Putamen (tissue), 1 donor: ENCODE measurements at places on chromosomes 7 and 10.

DNA sequence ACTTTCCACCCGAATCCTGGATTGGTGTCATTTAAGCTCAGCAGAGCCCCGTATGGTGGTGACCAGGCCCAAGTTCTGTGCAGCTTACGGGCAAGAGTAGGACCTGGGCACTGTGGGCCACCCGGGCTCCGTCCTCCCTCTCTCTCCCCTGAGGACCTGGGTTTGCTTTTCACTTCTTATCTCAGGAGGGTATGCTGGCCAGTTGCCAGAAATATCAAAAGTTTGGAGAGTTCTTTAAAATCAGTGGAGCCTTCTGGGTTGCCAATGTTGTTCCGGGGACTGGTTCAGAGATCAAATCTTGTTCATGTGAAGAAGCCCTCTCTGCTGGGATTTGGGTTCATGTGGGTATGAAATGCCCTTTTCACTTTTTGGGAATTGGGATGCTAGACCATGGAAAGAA is 145.4 kb downstream of the GRK5 start:
- DNase-seq = no peak

- no peak for DNase-seq
Measured at GRCh38 chr10:98363220-98363619, 51.8 kb downstream of the PYROXD2 start.

- no peak for DNase-seq
Measured at GRCh38 chr10:133096616-133097269, 9.0 kb downstream of the ADGRA1 start.

GRCh38 chr7:150341263-150342120 is at the start of gene RARRES2:
Gene RARRES2 (minus strand): TSS chr7:150341629. CDS start chr7:150340609, 1,020 bp downstream.
- no peak for DNase-seq

- DNase-seq = peak; percentile 42
Measured at GRCh38 chr7:92768501-92769393, 67.6 kb downstream of the CDK6 start.

- no peak for DNase-seq
Measured at GRCh38 chr10:79358811-79359210, 11.5 kb downstream of the PPIF start.

DNA sequence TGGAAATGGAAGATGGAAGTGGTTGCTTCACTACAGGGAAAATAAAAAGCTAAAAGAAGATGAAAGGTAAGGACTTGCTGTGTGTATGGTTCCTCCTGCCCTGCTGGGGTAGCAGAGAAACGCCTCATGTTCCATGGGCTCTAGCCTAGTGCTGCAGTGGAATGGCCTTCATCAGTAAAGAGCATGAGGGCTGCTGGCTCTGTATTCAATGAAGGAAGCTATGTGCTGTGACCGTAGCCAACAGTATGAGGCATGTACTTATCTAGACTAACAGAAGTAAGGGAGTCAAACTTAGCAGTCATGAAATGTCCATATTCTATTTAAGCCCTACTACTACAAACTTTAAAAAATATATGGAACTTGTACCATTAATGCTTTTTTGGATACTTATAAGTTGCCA is 54.3 kb downstream of the GDI2 start:
- no peak for DNase-seq

- DNase-seq = no peak
Measured at GRCh38 chr7:151207315-151207714, 3.0 kb downstream of the H2BK1 start.

DNA sequence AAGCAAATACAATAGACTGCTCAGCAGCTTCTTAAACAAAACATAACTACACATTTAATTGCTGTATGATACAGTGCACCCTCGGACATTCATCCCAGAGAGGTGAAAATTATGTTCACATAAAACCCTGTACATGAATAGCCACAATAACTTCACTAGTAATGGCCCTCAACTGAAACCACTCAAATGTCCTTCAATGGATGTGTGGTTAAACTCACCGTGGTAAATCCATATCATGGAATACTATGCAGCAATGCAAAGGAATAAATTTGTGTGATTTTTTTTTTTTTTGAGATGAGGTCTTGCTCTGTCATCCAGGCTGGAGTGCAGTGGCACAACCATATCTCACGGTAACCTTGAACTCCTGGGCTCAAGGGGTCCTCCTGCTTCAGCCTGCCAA is 252.7 kb downstream of the TCERG1L start:
- no peak for DNase-seq

- no peak for DNase-seq
Measured at GRCh38 chr7:65239707-65240352, 133.8 kb upstream of the ZNF92 start.

- no peak for DNase-seq
Measured at GRCh38 chr10:113094114-113094486, 144.1 kb downstream of the TCF7L2 start.

DNA sequence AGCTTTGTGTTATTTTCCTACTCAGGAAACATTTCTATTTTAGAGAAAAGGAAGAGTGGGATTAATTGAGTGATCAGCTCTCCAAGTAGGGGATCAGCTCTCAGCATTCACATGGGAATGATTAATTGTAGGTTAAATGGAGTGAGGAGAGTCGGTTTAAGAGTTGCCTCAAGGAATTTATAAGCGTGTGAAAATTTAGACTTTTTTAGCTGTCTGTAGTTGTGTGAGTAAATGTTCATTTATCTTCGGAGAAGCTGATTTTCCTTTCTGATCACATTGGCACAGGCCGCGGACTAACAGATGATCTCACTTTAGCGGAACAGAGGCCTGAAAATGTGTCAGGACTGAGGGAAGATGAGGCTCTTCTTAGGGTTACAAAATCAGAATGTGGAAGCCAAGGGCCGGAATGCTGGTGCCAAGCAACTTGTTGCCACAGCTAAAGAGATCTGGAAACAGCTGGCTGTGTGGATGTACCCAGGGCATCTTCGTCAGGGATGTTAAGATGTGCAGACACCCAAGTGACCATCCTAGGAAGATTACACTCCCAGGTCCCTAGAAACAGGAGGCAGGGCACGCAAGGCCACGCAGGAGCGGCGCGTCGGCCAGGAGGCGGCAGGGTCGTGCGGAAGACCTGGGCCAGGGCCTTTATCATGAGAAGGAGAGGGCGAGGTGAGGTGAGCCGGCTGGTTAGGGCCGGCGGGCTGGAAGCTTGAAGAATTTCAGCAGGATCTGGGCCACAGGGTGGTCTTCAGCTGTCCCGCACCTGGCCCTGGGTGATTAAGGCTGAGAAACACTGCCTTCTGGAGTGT is 35.1 kb upstream of the TTYH3 start:
- no peak for DNase-seq

DNA sequence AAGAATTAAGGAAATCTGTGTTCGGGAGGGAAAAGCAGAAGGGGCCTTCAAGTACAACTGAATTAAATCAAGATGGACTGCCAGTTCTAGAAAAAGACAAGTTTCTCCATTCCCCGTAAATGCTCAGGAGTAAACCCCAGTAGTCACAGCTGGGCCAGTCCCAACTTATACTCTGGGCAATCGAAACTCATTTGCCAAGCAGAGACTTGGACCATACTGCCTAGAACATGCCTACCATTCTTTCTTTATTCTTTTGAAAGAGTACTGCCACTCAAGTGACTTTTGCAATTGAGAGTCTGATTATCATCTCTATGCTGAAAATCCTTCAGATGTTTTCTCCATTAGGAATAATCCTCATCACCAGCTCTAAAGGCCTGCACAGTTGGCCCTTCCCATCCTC is 21.4 kb downstream of the RPP30 start:
- no peak for DNase-seq

GRCh38 chr7:110921595-110922151 is 169.3 kb upstream of the LRRN3 start:
- no peak for DNase-seq

DNA sequence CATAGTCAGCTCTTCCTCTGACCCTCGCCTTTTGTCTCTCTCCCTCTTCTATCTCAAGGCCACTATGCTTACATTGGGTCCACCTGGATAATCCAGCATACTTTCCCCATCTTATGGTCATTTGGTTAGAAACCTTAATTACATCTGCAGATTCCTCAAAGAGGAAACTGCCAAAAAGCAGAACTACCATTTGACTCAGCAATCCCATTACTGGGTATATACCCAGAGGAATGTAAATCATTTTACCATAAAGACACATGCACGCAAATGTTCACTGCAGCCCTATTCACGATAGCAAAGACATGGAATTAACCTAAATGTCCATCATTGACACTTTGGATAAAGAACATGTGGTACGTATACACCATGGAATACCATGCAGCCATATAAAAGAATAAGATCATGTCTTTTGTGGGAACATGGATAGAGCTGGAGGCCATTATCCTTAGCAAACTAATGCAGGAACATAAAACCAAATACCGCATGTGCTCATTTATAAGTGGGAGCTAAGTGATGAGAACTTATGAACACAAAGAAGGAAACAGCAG is 114.8 kb upstream of the NPY start:
- no peak for DNase-seq

GRCh38 chr10:86523348-86523747 is 1.8 kb upstream of the WAPL start:
- DNase-seq = peak; percentile 30

GRCh38 chr10:100008142-100008522 is 1.6 kb downstream of the DNMBP start:
- no peak for DNase-seq

- no peak for DNase-seq
Measured at GRCh38 chr10:53700278-53700677, 927.7 kb upstream of the MBL2 start.

DNA sequence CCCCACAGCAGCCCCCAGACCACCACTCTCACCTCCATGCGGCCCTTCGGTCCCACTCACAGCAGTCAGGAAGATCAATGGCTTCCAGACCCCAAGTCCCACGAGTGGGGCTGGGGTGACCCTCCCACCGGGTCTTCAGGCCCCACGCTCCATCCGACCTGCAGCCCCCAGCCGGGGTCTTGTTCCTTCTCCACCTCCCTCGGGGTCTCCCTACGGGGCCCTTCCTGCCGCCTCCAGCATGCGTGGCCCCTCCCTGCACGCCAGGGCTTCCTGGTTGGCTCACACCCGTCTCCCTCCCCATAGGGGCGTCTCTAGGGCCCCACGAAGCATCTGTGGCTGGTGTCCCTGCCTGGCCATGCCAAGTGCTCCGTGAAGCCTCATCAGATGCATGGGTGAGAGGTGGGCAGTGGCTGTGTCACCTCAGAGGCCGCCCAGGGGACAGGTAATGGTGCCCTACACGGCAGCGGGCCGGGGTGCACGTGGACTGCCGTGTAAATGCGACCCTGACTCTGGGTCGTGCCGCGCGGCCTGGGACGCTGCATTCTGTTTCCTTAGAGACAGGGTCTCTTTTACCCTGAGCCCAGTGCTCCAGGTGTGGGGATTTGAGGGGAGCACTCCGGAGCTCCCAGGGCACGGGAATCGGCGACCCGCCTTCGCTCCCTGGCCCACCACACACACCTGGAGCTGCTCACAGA is 19.9 kb downstream of the ADAP1 start:
- no peak for DNase-seq

- peak; percentile 7 for DNase-seq
Measured at GRCh38 chr7:88835147-88835728, 39.7 kb upstream of the TEX47 start.

DNA sequence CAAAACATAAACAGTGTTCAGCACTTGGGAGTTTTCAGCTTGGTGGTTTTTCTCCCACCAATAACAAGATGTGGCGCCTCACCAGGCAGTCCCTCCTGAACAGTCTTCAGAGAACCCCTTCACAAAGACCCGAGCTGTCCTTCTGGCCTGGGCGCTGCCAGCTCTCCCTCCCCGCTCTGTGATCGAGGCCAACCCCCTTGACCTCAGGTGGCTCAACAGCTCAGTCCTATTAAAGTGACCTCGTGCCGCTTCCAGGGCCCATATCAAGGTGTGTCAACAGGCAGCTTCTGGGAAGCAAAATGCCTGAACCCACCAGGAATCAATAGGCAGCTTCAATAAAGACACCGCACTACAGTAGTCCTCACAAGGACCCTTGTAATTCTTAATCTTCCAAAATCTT is 63.3 kb downstream of the CHST15 start:
- no peak for DNase-seq

DNA sequence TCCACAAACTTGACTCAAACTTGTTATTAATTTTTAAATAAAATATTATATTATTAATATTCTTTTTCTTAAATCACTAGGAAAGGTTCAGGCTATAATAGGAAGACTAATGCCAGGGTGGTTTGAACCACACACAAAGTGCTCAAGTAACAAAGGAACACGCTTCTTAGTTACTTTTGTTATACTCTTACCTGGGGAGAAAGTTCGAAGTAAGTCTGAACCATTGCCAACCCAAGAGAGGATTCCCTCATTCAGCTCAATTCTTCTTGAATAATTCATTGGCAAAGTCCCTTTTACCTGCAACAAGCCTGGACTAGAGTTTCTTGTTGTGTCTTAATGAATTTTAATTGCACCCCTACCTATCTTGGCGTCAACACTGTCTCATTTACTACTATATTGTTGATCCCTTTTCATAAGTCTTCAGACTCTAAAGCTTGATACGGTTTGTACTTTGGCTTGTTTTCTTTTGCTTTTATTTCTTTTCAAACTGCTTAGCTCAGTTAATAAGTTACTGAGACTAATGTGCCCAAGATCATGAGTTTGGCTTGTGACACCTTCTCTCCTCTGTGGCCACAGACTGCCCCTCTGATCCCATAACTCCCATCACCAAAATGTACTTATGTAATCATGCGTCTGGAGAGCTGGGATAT is 10.2 kb upstream of the C10orf67 start:
- DNase-seq = no peak

- no peak for DNase-seq
Measured at GRCh38 chr7:70458745-70459144, 673.2 kb upstream of the GALNT17 start.

GRCh38 chr7:88664630-88665233 is 94.8 kb upstream of the ZNF804B start:
- no peak for DNase-seq

GRCh38 chr10:13223241-13223640 is 10.9 kb downstream of the UCMA start:
- DNase-seq = no peak

GRCh38 chr7:156795415-156795814 is 97.6 kb downstream of the LMBR1 start:
- no peak for DNase-seq

- no peak for DNase-seq
Measured at GRCh38 chr10:72107325-72108003, 19.1 kb upstream of the SPOCK2 start.

DNA sequence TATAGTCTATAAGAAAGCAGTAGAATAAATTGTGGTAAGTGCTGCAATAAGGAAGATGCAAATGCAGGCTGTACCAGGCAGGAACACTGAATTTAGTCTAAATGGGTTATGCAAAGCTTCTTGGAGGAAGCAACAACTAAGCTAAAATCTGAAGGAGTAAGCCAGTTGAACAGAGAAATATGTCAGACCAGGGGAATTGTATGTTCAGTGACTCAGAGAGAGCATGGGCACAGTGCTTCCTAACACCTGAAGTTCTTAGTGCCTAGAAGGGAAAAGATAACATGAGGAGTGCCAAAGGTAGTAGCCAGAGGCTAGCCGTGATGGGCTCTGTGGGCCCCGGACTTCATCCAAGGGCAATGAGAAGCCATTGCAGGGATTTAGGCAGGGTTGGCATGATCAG is 204.1 kb upstream of the KMT2E start:
- no peak for DNase-seq

- DNase-seq = no peak
Measured at GRCh38 chr7:65475734-65476319, 102.2 kb downstream of the ZNF92 start.

GRCh38 chr7:5143106-5143505 is 46.9 kb upstream of the WIPI2 start:
- DNase-seq = peak; percentile 38

GRCh38 chr7:51589111-51589510 is 272.5 kb upstream of the COBL start:
- DNase-seq = no peak
